ENCODE measurements at places on chromosomes 13 and 19.

DNA sequence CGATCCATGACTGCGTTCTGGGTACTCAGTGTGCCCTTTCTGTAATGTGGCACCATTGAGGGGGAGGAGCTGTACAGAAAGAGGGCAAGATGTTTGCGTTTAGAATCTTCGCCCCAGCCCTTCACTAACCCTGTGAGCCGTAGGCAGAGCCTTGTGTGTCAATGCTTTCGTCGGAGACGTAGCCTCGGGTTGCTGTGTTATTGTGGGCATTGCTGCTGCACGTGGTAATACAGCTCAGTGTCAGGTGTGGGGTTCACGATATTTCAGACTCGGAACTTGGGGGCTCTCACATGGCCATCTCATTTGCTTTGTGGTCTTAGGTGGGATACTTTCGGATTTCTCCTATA, 6.1 kb downstream of the RPS9 start:
- DNase-seq: no peak

- DNase-seq: no peak
These were observed 39.3 kb downstream of the TGDS start for GRCh38 chr13:94556621-94557020.

GRCh38 chr13:112876305-112877000, 92.6 kb upstream of the MCF2L start:
- DNase-seq: no peak

- peak; percentile 35 for DNase-seq
These were observed 525.1 kb upstream of the NBEA start for GRCh38 chr13:34416971-34417380.

GRCh38 chr13:48680756-48681392, 27.1 kb downstream of the CYSLTR2 start:
- DNase-seq: no peak

GRCh38 chr13:53042877-53043276, 14.3 kb downstream of the OLFM4 start:
- no peak for DNase-seq

GRCh38 chr19:10936661-10937084, 8.1 kb downstream of the TIMM29 start:
- peak; percentile 51 for DNase-seq

DNA sequence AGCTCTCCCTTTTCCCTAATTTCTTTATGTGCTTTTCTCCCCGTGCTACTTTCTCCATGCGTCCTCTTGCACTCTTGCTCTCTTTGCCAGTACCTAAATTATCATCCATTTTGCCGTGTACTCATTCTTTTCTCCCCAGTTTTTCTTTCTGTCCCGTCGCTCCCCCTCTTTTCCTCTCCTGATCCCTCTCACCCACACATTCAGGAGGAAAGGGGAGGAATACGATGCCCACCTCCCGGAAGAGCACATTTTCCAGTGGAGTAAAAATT, 821 bp downstream of the ZNF616 start:
- no peak for DNase-seq

DNA sequence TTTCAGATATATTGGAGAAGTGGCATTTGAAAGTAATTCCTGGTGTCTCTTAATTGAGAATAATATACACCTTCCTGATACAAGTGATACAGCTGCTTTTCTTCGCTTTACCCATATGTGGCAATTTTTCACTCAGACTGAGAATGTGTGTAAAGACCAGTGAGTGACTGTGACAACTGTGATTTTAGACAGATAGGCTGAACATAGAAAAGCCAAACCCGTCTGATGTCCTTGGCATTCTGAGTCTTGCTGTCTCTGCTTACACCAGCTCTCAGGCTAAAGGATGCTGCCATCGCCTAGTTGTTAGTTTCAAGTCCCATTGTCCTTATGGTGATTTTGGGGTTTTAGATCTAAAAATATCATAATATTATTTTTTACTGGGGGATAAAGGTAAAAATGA, 492.6 kb downstream of the RFC3 start:
- no peak for DNase-seq

DNA sequence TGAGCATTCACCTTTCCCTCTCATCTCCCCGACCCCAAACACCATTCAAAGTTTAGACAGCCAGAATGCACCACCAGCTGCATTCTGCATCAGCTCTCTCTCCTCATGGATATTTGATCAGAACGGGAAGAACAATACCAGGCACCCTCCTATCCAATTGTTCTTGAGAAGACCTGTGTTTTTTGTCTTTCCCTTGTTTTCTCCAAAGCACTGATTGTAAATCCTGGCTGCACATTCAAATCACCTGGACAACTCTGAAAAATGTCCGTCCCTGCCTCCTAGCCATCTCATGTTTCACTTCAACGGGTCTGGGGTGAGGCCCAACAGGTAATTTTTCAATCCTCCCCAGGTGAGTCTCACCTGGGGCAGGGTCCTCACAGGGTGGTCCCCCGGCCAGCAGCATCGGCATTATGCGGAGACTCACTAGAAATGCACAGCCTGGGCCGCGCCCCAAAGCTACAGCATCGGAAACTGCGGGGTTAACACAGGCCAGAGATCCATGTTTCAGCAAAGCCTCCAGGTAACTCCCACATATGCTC, 5.5 kb downstream of the IRS2 start:
- no peak for DNase-seq
